ENCODE measurements at places on chromosomes 16 and 17. TPM values are rescaled to one million over a fixed set of nuclear protein-coding genes. Genes with fewer than 3 reads are reported as not detected.

DNA sequence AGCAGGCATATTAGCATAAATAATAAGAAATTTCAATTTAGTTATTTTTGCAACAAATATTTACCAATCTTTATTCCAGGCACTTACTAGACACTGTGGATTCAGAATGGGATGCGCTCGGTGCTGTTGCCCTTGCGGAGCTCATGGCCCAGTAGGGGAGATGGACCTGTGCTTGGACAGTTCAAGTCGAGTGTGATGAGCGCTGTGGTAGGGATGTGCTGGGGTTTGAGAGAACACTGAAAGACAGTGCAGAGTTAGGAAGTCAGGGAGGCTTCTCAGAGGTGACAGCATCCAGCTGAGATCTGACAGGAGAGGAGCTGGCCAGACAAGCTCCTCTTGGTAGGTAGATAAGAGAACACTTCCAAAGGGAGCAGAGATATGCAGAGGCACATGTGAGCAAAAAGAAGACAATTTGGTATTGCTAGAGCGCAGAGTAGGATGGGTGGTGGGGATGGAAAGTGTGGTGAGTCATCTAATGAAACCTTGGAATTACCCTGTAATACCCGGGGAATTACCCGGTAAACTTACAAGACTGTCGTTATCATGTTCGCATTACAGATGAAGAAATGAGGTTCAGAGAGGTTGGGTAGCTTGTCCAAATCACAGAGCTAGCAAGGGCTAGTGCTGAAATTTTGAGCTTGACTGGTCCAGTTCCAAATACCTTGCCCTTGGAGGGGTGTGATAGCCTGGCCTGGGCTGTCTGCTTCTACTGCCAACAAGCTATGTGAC lies 298.1 kb upstream of the N4BP1 start:
- DNase-seq: no peak

DNA sequence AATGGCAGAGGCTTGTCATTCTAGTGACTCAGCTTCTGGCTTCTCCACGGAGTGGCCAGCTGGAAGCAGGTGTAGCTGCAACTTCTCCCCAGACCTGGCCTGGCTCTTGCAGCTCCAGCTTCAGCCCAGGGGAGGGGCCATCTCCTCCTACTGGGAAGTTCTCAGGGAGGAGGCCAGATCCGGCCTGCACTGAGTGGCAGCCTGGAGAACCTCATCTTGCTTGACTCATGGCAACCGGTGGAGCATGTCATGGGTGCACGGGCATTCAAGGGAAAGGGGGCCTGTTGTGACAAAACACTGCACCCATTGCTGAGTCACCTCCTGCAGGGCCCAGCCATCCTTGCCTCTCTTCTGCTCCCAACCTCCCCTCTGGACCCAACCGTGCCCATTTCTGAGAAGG lies 273.9 kb upstream of the MAF start:
- no peak for DNase-seq

DNA sequence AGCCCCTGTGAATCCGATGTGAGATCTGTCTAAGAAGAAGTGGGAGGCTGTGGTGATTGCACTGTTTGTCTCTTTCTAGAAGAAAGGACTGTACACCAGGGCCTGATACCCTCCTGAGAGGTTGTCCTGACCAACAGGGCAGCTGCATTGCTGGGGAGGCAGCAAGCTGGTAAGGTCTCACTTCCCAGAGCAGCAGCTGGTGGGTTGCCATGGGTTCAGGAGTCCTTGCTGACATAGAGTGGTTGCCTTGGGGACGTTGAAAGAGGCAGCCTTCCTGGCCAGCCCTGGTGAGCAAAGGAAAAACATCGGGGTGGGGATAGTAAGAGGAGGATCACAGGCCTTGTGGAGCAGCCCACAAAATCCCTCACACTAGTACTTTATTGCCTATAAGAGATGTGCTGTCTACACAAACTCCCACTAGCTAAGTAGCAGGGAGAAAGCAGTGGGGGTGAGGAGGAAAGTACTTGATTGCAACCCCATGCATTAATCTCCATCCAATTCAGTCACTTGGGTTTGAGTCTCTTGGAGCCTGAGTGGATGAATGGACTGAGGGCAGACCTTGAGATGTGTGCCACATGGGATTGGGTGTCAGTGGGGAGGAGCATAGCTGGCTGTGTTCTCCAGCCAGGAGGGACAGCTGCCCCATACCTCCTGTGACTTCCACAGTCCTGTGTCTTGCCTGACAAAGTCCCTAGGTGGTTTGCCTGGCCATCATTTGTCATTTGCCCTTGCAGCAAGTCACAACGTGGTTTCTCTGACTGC lies 143.8 kb upstream of the RPL38 start:
- DNase-seq: no peak

- DNase-seq: no peak
These were observed 841 bp upstream of the RAB5C start for GRCh38 chr17:42155614-42156045.

- no peak for DNase-seq
These were observed 3.3 kb downstream of the SLFN14 start for GRCh38 chr17:35557353-35557752.

DNA sequence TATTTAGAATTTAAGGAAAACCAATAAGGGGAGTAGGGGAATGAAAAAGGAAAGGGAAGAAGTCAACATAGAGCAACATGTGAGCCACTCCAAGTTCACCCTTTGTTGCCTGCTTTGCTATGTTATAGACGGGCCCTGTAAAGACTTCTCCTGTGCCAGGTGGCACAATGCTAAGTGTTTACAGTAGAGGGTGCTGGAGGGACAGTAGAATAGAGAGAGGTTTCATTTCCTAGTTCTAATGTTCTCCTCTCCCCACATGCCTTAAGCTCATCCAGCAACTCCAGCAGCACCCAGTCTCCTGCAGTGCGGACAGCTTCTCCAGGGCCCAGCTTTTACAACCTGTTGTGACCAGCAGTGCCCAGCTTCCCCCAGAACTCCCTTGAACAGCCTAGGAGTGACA lies 468.0 kb downstream of the HS3ST3B1 start:
- DNase-seq: no peak

DNA sequence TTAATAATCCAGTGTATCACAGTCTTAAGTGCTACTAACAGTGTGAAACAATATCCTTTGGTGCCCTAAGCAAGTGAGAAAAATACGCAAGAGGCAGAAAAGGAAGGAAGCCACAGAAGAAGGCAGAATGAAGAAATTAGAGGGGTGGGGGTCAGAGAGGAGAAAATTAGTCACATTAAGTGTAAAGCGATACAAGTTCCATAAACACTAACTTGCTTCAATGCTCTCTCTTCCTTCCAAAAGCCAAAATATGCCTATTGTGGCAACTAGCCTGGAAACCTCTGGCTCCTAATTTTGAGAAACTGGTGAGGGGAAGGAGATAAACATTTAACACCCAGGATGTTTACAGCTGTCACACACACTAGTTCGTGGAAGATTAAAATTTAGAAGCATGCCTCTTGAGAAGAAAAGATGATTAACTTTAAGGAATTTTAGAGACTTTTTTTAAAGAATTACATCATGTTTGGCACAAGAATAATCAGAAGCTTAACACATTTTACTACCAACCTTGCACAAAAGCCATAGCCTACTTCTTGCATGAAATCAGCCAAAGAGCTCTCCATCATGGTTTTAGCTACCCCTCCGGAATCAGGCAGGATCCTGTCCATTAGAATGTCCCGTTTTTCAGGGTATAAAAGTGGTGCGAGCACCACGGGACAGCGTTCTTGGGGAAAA lies 44.7 kb downstream of the CNOT1 start:
- DNase-seq: no peak

PHOSPHO1 gene
- total RNA-seq: not detected

Measured in vagina (tissue), 2 donors.